ENCODE measurements at places on chromosomes 2 and 18. TPM values are rescaled to one million over a fixed set of nuclear protein-coding genes. Genes with fewer than 3 reads are reported as not detected.

TOGARAM2 gene
- total RNA-seq, result 0.90 TPM

VSNL1 gene
- total RNA-seq, result 0.47 TPM

MYL1 gene
- total RNA-seq, result 6.6 TPM

BMP10 gene
- total RNA-seq, result 0.14 TPM
